Naive thymus-derived CD4-positive, alpha-beta T cell (primary cell): ENCODE measurements at places on chromosomes 16 and 17. TPM values are rescaled to one million over a fixed set of nuclear protein-coding genes. Genes with fewer than 3 reads are reported as not detected.
A peak's percentile ranks its signal among the peaks of the same experiment; 100 is the strongest.

DNA sequence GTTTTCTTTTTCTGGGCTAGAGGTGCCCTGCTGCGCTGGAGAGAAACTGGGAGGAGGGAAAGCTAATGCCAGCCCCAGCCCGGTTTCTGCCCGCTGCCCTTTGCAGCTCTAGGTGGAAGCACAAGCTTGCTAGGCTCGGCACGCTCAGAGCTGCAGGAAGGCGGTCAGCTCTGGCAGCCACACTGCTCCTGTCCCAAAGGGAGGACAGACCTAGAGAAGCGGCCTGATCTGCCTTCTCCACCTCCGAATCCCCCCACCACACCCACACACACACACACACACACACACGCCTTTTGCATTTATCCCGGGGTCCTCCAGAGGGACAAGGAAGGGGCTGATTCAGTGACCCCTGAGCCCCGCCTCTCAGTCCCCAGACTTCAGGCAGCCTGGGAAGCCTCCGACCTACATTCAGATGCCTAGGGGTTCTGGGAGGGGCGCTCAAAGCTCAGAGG, 418.1 kb downstream of the SOX9 start:
- no peak for DNase-seq

GRCh38 chr17:46785696-46786095, 32.8 kb downstream of the WNT3 start:
- no peak for DNase-seq

DNA sequence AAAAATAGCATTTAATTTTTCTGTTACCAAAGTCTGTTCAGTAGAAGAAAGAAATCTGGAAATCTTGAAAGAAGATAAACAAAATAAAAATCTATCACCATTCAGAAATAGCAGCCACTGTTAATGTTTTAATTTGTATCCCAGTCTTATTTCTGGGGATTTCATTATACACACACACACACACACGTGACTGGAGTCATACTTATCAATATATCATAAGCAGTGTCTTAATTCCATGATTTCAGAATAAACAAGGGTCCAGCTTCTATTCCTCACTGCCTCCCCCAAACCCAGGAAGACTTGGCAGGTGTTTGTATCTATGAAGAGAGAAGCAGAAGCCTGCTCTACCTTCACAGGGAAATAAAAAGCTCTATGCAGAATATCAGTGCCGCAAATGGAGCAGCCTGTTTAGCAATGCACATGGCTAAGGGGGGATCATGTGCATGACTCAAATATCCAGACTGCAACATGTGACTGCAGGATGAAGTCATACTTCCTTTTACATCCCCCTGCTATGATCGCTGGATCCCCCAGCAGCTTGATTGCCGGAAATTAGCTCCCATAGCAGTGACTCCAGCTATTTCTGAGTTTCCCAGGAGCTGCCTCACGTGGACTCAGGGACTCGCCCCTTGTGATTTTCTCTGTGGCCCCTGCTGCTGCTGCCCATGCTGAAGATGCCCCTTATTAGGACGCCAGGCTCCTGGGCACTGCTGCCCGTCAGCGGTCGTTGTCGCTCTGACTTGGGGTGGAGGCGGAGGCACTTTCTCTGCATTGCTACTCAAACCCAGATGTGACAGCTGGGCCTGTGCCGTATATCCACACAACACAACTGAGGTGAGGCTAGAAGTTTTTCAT, 341.0 kb downstream of the CPPED1 start:
- DNase-seq = no peak

DNA sequence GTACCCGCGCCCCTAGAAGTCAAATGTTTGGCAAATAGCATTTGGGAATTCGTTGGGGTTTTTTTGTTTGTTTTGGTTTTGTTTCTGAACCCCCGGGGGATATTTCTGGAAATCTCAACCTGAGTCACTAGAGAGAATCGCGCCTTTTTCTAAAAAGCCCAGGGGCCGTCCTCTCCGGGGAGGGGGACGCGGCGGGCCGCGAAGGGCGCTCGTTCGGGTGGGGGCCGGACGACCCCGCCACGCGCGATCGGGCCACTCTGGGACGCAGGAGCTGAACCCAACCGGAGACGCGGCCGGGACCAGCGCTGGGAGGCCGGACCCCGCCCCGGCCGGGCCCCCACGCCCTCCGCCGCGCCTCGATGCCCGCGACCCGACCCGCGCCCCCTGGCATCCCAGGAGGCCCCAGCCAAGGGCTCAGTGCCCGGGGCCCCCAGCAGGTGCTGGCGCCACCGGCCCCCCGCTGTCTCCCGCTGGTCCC, 302 bp downstream of the LITAF start:
- DNase-seq = no peak

- no peak for DNase-seq
Measured at GRCh38 chr16:54633943-54634362, 296.7 kb upstream of the IRX5 start.

GRCh38 chr16:89034573-89034961, 57.6 kb upstream of the CBFA2T3 start:
- DNase-seq = no peak

DNA sequence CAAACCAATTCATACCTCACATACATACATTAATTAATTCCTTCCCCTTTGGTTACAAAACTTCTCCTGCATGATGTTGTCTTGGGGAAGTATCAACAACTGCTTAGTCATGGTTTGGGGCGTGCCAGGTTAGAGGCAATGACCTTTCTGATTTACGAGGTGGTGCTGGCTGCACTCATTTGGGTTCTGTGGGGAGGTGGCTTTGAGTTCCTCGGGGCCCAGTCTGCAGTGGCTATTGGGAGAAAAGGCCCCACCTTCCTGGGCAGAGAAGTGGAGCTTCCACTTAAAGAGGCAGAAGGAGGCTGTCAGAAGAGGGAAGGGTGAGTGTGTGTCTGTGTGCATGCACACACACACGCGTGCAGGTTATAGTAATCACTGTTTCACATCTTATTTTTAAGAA, 10.2 kb upstream of the ETV4 start:
- no peak for DNase-seq

DNA sequence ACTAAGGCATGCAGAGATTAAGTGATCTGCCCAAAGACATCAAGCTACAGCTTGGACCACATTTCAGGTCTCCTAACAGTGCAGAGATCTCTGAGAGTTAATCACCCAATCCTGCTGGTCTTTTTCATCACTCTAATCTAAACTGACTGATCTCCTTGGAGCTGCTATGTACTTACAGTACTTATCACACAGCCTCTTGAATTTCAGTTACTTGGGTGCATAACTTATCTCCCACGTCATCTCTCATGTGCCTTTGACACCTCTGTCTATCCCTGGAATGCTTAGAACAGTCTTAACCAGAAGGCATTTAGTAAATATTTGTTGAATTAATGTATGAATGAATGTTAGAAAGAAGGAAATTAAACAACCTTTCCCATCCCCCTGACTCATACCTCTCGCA, 139.0 kb downstream of the SNX11 start:
- no peak for DNase-seq

GRCh38 chr17:7651665-7652387, 1.1 kb downstream of the ATP1B2 start:
- no peak for DNase-seq

- no peak for DNase-seq
Measured at GRCh38 chr17:40058186-40058784, 4.1 kb upstream of the MED24 start.

DNA sequence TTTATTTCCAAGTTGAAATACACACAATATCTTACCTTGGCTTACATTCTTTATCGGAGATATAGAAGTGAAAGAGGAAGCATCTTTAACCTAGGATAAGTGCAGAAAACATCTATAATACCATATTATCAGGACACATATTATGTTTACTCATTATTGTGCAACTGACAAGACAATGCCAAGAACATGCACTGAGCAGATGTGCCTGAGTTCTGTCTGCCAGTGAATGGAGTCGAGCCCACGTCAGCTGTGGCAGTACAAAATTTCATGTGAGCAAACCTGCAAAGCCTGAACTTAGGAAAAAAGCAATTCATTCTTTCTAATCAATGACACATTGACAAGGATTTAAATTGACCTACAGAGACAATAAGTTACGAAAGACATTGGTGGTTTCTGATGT, 154.4 kb downstream of the AXIN2 start:
- DNase-seq = no peak

DNA sequence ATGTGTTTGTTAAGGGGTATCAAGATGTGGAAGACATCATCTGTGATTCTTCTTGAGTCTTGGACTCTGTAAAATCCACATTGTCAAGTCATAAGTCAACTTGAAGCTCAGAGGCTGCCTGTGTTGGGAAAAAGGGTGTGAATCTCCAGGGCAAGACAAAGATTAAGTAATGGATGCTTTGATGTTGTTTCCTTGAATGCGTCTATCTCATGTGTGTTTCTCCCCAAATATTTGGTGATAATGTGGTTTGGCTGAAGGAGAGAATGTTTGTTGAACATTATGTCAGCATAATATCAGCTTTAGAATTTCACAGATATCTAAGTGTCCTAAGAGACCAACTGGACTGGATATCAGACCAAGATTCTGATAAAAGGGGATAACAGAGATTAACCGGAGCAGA, 24.1 kb upstream of the KCNJ16 start:
- DNase-seq = no peak

GRCh38 chr17:74801896-74802295, 25.8 kb upstream of the NAT9 start:
- no peak for DNase-seq

DNA sequence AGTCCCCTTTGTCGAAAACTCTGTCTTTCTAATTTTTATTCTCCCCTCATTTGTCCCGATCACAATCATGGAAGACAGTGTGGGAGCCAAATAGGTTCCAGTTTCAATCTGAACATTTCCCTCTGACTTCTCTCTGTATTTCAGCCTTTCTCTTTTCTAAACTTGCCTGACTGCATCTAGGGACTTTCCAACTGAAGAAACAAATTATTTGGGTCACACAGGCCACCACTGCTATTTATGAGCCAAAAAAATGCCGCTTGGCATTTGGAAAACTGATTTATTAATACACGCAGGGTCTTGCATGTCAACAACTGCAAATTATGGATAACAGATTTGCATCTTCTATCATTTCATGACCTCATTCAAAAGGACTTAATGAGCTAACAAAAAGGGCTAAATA, 55.2 kb upstream of the ELAC2 start:
- DNase-seq = no peak

DNA sequence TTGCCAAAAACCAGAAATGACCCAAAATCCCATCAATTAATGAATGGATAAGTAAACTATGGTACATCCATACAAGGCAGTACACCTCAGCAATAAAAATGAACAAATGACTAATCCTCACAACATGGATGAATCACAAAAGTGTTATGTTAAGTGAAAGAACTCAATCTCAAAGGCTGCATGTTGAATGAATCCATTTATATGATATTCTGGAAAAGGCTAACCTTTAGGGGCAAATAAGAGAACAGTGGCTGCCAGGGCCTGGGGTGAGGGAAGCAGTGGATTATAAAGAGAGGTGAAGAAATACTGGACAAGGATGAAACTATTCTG, 46.1 kb upstream of the MSI2 start:
- DNase-seq = no peak

GRCh38 chr16:1012135-1012534, 30.6 kb downstream of the SOX8 start:
- no peak for DNase-seq

- no peak for DNase-seq
Measured at GRCh38 chr17:81664051-81664470, 2.3 kb downstream of the OXLD1 start.

DNA sequence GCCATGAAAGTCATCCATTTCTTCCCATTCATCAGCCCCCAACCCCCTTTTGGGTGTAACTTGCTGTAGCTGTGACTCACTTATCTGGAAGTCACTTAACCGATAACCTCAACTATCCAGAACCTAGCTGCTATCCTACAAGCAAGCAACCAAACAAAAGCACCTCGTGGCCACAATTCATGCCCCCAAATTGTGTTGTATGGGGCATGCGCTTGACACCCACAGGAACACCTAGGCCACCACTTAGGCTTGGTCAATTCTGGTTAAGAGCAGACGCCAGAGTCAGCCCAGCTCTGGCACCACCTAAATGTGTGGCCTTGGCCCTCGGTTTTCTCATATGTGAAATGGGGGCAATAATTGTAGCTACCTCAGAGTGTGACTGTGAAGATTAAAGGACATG, 3.7 kb downstream of the PIK3R5 start:
- no peak for DNase-seq

DNA sequence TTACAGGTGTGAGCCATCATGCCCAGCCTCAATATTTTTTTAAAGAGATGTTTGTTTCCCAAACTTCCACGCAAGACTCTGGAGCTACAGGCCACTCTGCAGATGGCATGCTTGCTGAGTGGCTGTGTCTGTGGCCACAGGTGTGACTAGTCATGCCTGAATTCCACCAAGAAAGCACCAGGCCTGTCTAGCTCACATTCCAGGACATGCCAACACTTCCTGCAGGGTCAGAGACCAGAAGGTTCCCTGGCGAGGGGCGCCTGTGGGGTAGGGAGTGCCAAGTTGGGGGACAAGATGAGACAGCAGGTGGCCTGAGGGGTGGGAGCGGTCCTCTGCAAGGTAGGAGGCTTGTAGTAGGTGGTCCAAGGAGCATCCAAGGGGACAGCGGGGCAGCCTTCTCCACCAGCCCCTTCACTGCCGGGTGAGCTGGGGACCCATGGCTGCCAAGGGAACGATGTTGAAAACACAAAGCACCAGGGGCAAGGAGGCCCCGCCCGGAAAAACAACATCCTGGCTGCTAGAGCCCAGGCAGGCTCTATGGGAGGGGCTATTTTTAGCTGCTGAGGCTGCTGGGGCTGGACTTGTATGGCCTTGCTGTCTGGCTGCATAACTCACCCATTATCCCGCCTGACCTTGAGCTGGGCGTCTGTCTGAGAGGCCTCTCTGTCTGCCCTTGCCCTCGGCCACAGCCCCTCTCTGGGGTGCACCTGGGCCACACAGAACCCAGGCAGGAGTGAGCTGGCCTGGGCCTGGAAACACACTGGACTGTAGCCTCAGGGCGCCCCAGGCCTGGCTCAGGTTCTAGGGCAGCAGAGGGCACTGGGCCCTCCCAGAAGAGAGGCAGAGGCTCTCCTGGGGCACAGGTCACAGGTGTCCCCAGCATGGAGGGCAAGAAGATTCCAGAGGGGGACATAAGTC, 5.7 kb downstream of the TRIM47 start:
- DNase-seq = peak; percentile 51

Gene P3H4
- 3.5 TPM for polyA plus RNA-seq

Gene PRSS8
- not detected for polyA plus RNA-seq

Gene FKBP10
- not detected for polyA plus RNA-seq

Gene ZMYND15
- polyA plus RNA-seq = not detected

Gene TBC1D26
- not detected for polyA plus RNA-seq

Gene CISD3
- polyA plus RNA-seq = 39.0 TPM

Gene PTRH2
- 17.9 TPM for polyA plus RNA-seq

Gene DERL2
- 50.2 TPM for polyA plus RNA-seq

Gene USP7
- 8.9 TPM for polyA plus RNA-seq

Gene SLC5A10
- 0.15 TPM for polyA plus RNA-seq

Gene SLC38A8
- polyA plus RNA-seq = not detected

Gene NT5M
- polyA plus RNA-seq = 0.85 TPM

Gene CD2BP2
- polyA plus RNA-seq = 18.7 TPM

Gene CFAP20
- 39.1 TPM for polyA plus RNA-seq

Gene GP1BA
- not detected for polyA plus RNA-seq

Gene EVI2A
- 68.3 TPM for polyA plus RNA-seq
